ENCODE measurements at places on chromosomes 12 and 14.
A peak's percentile ranks its signal among the peaks of the same experiment; 100 is the strongest.

DNA sequence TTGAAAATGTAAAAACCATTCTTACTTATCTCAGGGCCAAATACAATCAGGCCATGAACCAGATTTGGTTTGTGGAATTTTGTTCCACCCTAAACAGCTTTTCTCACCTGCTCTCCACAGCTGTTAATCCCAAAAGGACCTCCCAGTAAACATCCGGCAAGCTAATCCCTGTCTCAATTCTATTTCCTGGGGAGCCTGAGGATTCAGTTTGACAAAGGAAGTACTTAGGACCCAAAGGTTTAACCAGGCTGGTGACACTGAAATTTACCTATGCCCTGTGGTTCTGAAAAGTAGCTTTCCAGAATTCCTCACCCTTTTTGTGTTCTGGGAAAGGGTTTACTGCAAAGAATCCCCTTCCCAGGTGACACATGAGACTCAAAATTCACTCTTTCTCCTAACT is 15.0 kb downstream of the CAPZA3 start:
- no peak for DNase-seq

- peak; percentile 35 for DNase-seq
Measured at GRCh38 chr12:95943330-95943842, at the start of gene AMDHD1. Gene AMDHD1 (plus strand): TSS chr12:95943331. CDS start chr12:95943399, 68 bp downstream.

- no peak for DNase-seq
Measured at GRCh38 chr12:113077859-113078255, 21.3 kb downstream of the DTX1 start.

DNA sequence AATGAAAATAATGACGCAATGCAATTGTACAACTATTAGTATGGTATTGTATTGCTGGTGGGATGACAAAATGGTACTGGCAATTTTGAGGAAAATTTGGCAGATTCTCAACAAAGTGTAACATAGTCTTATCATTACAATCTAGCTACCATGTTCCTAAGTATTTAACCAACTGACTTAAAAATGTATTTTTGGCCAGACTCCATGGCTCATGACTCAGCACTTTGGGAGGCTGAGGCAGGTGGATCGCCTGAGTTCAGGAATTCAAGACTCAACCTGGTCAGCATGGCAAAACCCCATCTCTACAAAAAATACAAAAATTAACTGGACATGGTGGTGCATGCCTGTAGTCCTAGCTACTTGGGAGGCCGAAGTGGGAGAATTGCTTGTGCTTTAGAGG is 1409.5 kb downstream of the AACS start:
- DNase-seq = no peak

GRCh38 chr14:64501411-64502171 is 2.0 kb downstream of the ZBTB25 start:
- no peak for DNase-seq

DNA sequence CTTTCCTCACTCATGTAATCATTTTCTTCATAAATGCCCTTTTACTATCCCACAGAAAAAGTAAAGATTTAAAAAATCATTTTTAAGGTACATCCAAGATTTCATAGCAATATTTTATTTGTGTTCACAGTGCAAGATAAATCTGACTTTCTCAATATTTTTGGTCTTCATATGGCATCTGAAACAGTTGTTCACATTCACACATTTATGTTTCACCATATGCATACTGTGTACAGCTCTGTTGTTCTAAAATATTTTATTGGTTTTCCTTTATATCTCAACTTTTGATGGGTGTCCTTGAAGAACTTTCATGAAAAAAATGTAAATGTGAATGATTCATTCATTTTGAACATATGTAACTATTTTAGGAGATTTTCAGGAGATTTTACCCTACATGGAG is 348.7 kb downstream of the SNAPC1 start:
- no peak for DNase-seq

DNA sequence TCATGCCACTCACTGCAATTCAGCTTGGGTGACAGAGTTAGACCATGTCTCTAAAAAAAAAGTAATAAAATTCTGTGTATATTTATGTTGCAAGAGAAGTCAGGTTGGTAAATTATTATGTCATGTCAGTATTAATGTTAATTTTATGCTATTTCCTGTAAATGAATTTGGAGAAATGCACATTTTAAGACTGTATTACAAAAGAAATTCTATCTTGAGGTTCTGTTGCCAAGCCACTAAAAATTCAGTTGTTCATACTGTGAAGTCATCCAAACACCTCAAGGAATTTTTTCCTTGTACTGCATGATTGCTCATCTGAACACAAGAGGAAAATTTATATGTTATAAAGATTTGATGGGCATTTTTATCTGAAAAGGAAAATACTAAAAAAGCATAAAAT is 23.3 kb upstream of the HMGA2 start:
- DNase-seq = no peak

GRCh38 chr14:48323665-48324064 is 648.3 kb upstream of the MDGA2 start:
- DNase-seq = no peak

DNA sequence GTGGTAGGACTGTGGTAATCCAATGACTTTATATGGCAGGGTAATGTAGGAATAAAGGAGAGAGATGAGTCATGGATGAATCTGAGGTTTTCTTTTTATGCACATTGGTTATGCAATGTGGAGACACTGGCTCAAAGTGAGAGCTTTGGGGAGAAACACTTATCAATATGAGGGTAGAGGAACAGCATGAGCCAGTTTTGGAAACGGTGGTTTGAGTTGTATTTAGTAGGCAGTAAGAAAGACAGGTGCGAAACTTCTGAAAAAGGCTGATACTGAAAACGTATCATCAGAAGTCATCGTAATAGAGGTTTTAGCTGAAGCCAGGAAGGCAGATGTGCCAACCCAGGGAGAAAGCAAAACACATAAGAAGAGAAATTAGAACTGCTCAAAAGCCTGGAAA is 854.8 kb upstream of the SEL1L start:
- no peak for DNase-seq

DNA sequence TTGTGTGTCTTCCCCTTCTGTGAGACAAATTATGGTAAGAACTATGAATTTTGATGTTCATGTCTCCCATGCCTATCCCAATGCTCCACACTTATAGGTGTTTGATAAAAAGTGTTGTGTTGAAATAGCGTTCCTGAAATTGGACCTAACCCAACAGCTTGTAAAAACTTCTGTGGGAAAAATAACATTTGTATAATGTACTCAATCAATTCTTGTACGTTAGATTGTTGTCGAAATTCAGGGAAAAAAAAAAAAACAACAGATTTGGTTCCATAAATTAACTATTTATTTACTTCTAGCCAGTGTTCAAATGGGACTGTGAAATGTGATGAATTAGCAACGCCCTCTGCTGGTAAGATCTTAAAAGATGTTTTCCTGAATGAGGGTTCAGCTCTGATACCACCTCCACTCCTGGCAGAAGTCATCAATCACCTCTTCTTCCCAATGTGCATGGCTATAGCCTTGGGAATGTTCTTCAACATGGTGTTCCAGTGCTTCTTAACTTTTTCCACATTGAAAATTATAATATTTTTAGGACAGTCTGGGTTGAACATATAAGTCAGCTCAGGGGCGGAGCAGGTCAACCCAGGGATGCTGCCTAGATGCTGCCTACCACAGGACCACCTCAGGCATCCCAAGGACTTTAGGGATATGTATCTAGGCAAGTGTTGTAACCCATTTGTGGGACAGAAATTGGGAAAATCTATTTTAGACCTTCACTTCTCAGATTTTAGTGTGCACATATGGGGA is 170.6 kb downstream of the OTOGL start:
- DNase-seq = peak; percentile 57

DNA sequence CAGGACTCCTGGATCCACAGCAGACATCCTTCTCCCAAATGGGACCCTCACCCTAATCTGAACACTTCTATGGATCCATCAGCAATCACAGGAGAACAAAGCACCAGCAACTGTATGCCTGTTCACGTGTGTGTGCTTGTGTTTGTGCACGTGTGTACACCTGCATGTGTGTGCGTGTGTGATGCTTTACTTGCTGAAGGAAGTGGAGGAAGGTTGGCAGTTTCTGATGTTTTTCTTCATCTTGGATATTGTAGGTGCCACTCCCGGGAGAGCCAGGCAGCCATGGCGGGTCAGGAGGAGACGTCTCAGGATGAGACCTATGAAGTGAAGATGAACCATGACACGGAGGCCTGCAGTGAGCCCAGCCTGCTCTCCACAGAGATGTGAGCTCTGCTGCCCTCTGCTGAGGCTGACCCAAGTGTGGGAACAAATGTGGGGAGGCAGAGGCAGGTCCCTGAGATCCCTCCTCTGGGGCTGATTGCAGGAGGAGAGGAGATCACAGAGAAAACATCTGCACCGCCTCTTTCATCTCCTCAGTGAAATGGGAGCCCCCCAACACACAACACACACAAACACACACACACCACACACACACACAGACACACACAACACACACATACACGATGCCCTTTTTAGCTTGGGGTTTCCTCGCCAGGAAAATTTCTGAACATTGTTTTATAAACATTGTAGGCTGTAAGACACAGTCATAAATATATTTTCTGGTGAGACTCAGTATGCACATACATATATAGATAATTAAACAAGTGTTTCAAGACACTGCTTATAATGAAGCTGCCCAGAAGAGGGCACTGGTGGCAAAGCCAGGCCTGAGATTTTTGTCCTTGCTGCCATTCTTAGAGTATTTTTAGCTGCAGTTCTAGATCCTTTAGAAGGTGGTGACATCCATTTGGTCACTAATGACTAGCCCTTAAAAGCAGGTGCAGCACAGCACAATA is 112.2 kb upstream of the FKBP4 start:
- DNase-seq = peak; percentile 87

DNA sequence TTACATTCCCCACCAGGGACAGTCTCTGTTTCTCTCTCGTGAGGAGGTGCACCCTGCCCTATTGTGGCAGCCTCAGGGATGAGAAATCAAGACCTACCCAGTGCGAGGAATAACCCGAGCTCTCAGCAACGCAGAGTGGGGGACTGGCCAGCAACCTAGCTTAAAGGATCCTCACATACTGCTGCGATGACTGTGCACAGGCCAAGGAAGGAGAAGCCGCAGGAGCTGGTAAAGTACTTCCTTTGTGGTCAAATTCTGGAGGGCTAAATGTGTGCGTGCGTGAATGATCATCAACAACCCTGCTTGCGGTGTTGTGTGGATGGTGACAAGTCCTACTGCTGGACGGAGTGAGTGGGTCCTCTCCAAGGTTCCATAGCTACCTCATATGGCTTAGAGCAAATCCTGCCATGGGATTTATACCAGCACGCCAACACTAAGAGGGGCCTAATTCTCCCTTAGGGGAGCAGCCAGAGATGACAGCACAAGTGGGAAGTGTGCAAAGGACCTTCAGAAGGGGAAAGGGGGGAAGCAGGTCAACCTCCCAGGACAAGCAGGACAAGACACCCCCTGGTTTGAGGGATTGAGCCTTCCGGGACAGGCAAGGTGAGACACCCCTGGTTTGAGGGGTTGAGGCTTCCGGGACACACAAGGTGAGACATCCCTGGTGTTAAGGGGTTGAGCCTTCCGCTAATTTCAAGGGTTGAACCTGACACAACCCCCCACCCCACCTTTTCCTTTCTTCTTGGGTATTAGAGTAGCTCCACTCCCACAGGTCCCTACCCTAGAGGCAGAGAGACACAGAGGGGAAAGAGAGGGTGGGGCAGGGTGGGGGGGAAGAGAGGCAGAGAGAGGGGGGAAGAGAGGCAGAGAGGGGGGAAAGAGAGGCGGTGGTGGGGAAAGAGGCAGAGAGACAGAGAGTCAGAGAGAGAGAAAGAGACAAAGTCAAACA is 58.8 kb upstream of the AP4S1 start:
- peak; percentile 24 for DNase-seq

DNA sequence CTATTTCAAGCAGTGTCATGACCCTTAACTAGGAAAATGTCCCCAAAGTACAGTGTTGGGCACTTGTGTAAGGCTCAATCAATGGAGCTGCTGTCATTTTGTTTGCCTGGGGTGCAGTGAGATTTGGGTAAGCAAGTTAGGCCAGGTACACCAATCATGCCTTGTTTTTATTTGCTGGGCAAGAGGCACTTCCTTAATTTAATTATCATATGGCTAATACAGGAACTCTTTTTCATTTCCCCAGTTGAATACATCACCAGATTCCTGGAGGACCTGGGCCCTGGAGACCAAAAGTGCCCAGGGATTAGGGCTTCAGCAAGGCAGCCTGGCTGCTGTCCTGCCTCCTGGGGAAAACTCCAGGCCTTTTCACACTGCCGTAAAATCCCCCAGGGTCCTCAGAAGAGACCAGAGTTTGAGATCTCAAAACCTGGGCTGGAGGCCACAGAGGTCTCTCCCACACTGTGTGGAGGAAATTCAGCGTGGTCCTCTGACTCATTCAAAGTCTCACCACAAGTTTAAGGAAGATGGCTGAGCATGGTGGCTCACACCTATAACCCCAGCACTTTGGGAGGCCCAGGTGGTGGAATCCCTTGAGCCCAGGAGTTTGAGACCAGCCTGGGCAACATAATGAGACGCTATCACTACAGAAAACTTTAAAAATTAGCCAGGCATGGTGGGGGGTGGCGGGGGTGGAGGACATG is 28.4 kb upstream of the FOXN3 start:
- peak; percentile 44 for DNase-seq

- DNase-seq = no peak
Measured at GRCh38 chr12:130044991-130045621, 117.2 kb upstream of the FZD10 start.

DNA sequence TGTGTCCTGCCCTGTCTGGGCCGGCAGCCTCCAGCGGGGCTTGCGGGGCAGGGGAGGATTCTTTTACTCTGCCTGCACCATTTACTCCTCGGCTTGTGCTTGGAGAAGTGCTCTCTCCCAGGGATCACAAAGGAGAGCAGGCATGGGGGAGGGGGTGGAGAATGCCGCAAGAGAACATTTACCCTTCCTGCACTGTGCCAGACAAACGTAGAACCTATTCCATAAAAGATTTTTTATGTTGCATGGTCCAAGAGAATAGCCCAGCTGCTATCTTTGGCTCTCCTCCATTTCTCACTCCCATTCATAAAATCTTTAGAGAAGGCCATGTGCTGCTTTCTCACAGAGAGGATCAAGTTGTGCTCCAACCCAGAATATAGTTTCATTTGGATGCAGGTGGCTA is 159.4 kb downstream of the SPTSSA start:
- no peak for DNase-seq

DNA sequence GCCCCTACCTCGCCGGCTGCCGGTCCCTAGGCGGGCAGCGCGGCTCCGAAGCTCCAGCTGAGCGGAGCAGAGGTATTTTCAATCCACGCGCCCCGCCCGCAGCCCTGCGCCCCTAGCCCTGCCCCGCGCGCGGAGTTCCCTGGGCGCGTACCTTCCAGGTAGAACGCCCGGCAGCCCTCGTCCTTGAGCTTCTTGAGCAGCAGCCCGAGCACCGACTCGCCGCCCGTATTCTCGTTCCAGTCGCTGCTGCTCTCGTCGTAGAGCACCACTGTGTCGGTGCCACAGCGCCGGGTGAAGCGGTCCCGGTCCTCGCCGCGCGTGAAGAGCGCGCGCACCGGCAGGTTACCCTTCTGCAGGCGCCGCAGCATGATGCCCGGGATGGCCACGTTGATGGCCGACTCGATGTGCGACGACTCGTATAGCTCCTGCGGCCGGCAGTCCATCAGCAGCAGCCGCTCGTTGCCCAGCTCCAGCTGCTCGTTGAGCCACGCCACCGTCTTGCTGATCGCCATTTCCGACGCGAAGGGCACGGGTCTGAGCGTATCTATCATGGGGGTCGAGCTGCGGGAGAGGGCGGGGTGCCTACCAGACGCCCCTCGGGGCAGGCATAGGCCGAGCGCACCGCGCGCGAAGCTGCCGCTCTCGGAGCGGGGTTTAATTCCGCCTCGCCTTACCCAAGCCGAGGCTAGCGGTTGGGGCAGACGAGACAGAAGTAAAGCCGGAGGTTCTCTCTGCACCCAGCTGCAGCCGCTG is 636 bp downstream of the DUSP6 start:
- peak; percentile 34 for DNase-seq

All from hematopoietic multipotent progenitor cell (in vitro differentiated cells).